ENCODE measurements at places on chromosomes 4 and X.

DNA sequence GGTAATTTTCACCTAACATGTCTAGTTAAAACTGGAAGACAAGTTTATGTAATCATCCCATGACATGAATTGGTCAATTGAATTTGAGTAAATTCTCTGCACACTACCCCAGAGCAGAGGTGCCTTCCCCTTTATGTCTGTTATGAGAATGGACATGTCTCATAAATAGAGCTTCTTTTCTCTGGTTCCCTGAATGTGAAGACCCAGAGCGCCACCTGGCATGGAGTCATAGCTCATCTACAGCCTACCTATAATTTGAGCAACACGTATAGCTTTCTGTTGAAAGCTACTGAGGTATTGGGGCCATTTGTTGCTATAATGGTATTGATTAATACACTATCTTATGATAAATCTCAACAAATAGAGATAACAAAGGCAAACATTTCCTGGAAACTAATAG is 626.5 kb upstream of the GALNTL6 start:
- no peak for DNase-seq

- DNase-seq: no peak
These were observed 120.3 kb downstream of the MAD2L1 start for GRCh38 chr4:119946359-119946758.

DNA sequence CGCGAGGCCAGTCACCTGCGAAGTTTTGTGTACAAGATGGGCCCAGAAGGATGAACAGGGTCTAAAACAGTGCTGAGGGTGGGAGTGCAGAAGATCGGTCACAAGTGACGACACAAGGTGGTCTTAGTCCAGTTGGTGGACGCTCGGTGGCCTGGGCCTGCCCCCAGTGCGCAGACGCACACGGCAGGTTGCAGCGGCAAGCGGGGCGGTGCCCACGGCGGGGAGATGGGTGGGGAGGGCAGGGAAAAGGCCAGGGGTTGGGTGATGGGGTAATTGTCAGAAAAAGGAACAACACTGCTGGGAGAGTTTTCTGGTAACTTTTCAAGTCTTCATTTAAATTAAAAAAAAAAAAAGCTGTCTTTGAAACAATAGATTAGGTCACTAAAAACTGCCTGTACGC is 1.0 kb upstream of the PRDX4 start:
- DNase-seq: no peak

GRCh38 chrX:78092296-78092695 is 11.8 kb upstream of the PGK1 start:
- DNase-seq: no peak

GRCh38 chr4:47315346-47315745 is 148.2 kb downstream of the COMMD8 start:
- DNase-seq: no peak

- DNase-seq: no peak
These were observed 78.1 kb downstream of the RLIM start for GRCh38 chrX:74536152-74536831.

GRCh38 chrX:43969504-43970501 is 3.4 kb downstream of the NDP start:
- DNase-seq: no peak

DNA sequence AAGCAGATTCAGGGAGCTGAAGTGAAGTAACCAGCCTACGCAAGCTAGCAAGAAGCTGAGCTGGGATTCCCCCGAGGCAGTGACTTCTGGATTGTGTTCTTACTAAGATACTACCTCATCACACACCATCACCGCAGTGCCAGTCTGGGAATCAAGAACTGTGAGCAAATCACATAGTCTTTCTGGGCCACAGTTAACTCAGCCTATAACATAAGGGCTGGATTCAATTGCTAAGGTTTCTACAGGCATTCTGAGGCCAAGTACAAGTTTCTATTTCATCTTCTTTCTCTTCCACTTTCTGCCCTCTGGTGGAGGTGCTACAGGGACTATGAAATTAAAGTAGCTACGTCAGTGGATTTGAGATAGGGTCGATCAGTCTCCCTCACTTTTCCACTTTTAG is 1.4 kb upstream of the CORIN start:
- no peak for DNase-seq

DNA sequence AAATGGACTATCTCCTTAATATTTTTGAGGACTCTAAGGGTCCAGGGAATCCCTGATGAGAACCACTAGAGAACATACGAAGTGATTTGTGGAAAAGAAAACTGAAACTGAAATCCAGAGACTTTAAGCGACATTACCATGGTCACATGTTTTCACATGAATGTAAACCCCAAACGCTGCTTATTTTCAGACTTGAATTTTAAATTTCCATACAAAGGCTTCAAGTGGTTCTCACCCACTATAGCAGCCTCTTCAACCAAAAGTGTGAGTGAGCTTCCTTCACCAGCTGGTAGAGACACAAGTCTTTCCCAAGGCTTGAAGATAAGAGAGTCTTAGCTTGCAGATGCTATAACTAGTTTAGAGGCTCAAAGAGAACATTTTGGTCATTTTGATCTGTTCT is 232.7 kb downstream of the MGST2 start:
- DNase-seq: no peak

GRCh38 chrX:33195698-33196097 is 15.7 kb downstream of the DMD start:
- no peak for DNase-seq

DNA sequence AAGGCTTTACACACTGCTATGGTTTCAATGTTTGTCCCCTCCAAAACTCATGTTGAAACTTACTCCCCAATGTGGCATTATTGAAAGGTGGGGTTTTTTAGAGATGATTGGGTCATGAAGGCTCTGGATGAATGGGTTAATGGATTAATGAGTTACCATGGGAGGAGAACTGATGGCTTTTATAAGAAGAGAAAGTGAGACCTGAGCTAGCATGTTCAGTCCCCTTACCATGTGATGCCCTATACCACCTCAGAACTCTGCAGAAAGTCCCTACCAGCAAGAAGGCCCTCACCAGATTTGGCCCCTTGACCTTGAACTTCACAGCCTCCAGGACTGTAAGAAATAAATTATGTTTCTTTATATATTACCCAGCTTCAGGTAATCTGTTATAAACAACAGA is 68.9 kb upstream of the CAPN6 start:
- no peak for DNase-seq

GRCh38 chrX:22690116-22690515 is 309.6 kb upstream of the DDX53 start:
- no peak for DNase-seq

DNA sequence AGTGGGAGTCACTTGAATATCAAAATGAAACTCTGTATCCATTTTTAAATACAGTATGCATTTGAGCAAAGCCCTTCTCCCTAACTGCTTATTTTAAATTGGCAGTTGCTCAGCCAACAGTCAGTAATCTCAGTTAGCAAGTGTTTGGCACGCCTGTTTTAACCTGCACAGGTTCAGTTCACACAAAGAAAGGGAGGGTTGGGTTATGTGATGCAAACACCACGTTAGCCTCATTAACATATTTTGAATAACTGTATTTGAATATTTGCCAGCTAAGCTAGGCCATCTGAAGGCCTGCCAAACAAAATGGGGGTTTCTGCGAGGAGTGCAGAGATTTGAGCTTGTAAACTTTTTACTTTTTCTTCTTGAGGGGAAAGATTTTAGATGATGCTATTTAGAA is 19.8 kb downstream of the GAB1 start:
- DNase-seq: no peak

DNA sequence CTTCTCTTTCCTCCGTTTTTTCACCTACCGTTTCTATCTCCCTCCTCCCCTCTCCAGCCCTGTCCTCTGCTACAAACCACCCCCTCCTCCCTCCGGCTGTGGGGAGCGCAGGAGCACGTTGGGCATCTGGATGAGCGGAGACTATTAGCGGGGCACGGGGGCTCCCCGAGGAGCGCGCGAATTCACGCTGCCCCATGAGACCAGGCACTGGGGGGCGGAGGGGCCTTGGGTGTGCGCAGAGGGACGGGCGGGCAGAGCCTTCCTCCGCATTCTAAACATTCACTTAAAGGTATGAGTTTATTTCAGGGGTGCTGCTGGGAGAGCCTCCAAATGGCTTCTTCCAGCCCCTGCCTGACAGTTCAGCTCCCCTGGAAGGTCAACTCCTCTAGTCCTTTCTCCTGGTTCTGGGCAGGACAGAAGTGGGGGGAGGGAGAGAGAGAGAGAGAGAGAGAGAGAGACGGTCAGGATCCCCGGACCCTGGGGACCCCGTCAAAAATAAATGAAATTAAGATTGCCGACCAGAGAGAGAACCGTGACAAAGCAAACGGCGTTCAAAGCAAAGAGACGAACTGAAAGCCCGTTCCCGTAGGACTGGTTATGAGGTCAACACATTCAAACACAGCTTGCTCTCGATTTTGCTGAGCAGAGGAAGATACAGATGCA is 5.0 kb downstream of the SHOX start:
- DNase-seq: no peak

GRCh38 chr4:89242864-89243732 is 64.5 kb downstream of the GPRIN3 start:
- DNase-seq: no peak

DNA sequence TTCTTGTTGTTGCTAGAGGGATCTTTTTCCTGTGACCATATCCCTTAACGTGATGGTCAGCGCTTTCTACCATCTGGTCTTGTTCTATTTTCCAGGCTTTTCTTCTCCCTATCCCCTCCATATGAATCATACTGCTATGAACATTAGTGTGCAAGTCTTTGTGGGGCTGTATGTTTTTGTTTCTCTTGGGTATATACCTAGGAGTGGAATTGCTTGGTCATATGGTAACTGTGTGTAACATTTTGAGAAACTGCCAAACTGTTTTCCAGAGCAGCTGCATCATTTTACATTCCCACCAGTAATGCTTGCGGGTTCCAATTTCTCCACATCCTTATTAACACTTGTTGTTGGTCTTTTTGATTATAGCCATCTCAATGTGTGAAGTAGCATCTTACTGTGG is 121.4 kb downstream of the SPRY1 start:
- DNase-seq: no peak

- peak; percentile 13 for DNase-seq
These were observed 367.0 kb downstream of the BCOR start for GRCh38 chrX:39730662-39731329.

- no peak for DNase-seq
These were observed 2.7 kb downstream of the RASL11B start for GRCh38 chr4:52864793-52865192.

- no peak for DNase-seq
These were observed at the start of gene PASD1 for GRCh38 chrX:151563449-151563848. PASD1 (plus strand) TSS chrX:151563675; CDS start chrX:151601554, 37,879 bp downstream.

- DNase-seq: no peak
These were observed 201.5 kb upstream of the FAM241A start for GRCh38 chr4:111943796-111944203.

GRCh38 chrX:47182106-47182700 is 11.4 kb upstream of the UBA1 start:
- DNase-seq: no peak

GRCh38 chr4:7770224-7771050 is 169.2 kb downstream of the AFAP1 start:
- no peak for DNase-seq

- DNase-seq: no peak
These were observed 5.6 kb upstream of the HOPX start for GRCh38 chr4:56686537-56687231.

GRCh38 chr4:20391198-20391597 is 139.5 kb downstream of the SLIT2 start:
- no peak for DNase-seq

- DNase-seq: no peak
These were observed 584.0 kb upstream of the TENM3 start for GRCh38 chr4:181659202-181659601.

- no peak for DNase-seq
These were observed 484.2 kb downstream of the BCOR start for GRCh38 chrX:39613482-39613995.

DNA sequence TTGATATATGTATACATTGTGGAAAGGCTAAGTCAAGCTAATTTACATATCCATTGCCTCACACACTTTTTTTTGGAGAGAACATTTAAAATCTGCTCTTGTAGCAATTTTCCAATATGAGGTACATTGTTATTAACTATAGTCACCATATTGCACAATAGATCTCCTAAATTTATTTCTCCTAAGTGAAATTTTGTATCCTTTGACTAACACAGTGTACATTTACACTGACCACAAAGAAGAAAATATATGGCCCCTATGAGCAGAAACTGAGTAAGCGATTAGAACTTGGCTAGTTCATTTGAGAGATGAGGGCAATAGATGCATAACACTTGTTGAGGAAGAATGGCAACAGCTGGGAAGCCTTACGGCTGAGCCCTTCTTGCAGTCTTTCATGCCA is 20.3 kb upstream of the GUCY1B1 start:
- DNase-seq: no peak

- DNase-seq: no peak
These were observed 64.4 kb upstream of the IBSP start for GRCh38 chr4:87734936-87735335.

- DNase-seq: no peak
These were observed 111.7 kb downstream of the AMER1 start for GRCh38 chrX:64093761-64094160.

DNA sequence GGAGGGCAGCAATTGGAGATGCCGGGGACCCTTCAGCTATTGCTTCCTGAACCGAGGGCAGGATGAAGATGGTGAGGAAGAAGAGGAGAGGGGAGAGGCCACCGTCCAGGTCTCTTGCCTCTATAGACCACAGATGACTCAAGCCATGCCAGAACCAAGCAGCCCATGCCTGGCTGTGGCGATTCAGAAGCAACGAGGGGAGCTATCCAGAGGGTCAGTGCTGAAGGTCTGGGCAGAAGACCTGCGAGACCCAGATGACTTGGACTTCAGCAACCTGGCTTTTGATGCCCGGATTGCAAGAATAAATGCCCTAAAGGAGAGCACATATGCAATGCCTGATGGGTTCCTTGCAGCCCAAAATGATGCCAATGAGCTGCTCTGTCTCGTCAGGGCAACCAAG is 70.2 kb upstream of the PRPS2 start:
- DNase-seq: no peak

GRCh38 chr4:15402974-15403373 is 24.9 kb upstream of the C1QTNF7 start:
- DNase-seq: no peak

DNA sequence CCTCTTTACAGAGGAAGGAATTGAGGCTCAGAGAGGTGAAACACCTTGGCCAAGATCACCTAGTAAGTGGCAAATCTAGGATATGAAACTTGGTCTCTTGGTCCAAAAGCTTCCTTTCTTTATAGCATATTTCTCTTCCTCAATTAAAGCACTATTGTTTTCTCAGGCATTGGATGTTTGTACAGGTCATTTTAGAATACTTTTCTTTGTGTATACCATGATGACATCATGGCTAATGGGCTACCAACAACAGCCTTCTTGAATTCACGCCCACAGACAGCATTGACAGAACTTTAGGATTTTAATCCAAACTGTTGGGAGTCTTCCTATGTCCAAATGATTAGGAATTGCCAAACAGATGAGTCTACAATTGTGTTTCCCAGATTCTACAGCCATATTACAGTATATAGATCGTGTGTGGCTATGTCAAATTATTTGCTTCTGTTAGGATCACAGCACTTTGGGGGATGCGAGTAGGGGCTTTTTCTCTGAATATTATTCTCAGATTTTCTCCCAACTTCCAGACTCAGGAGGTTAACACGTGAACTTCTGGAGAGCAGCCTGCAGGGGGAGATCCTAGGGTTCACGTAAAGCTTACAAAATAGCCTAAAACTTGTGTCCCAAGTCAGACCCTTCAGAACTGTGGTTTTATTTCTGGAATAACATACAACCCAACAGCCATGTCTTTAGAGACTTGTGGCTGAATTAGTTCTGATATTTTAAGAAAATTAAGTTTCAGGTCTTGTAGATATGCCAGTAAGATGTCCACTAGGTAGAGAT is 191.8 kb downstream of the SHROOM3 start:
- DNase-seq: no peak

Measured in stimulated activated CD4-positive, alpha-beta T cell treated with anti-CD3 and anti-CD28 coated beads, Interleukin-1b, Interleukin-23, amount 100 ng/mL, for 1 hour (primary cell).